ENCODE measurements at places on chromosomes 5 and 9.

DNA sequence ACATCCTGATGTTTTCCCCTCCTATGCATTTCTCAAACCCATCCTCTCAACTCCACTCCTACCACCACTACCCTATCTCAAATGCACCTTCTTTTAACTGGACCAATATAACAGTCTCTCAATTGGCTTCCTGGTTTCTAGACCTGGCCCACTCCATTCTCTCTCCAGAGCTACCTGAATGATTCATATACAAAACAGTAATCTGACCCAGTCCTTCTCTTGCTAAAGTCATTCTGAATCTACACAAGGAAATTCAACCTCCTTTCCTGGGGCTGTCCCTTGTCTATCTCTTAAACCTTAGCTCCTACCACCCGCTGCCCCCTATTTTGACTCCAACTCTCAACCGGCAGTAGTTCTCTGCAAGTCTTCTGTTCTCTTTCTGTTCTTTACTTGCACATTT lies 97.2 kb downstream of the PCSK1 start:
- DNase-seq, result no peak

- DNase-seq, result no peak
Observed at GRCh38 chr9:79766091-79766490, 194.3 kb downstream of the TLE4 start.

- no peak for DNase-seq
Observed at GRCh38 chr5:51806677-51807076, 423.4 kb downstream of the ISL1 start.

- DNase-seq, result no peak
Observed at GRCh38 chr9:7405924-7406604, 393.5 kb downstream of the DMAC1 start.

GRCh38 chr9:19728101-19728500 lies 60.7 kb downstream of the SLC24A2 start:
- DNase-seq, result no peak

DNA sequence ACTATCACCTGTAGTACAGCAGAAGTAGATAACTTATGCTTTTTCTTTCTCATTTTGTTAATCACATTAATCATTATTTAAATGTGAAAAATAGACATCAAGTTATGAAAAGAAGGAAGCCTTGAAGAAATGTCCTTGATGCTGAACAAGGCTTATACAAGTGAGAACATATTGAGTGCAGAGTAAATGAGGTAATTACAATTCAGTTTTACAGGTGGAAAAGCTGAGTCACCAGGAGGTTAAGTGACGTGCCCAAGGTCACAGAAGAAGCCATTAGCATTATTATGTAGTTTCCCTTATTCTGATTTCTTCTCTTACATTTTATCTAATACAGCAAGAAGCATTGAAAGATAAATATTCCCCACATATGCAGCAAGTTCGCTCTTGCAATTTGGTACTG lies 998.5 kb upstream of the CDH6 start:
- DNase-seq, result no peak

- DNase-seq, result peak; percentile 84
Observed at GRCh38 chr5:68433923-68434879, 218.6 kb downstream of the PIK3R1 start.

GRCh38 chr5:129445379-129445778 lies 14.7 kb upstream of the ADAMTS19 start:
- no peak for DNase-seq

DNA sequence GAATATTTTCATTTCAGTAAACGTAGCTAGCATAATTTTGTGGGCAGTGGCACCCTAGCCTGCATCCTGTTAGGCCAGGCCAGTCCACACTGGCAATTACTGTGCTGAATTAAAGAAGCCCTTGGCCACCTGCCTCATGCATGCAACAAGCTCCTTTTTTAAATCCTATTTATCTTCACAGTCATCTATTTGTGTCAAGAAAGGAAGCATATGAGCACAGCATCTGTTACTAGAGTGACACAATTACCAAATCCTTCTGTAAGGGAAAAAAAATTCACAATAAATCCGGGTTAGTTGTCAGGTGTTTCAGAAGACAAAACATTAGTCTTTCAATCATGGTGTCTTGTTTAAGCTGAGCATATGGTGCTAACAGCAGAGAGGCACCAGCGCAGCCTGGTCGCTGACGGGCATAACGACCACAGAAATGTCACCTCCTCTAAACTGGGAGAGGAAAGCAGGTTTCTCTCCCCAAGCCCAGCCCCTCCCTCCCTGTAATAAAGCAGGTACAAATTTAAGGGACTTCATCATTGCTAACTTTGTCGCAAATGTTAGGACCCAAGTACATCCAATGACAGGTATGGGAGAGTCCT lies 520.6 kb downstream of the CTNND2 start:
- no peak for DNase-seq

- no peak for DNase-seq
Observed at GRCh38 chr9:28207657-28208056, 634.4 kb upstream of the C9orf72 start.

- no peak for DNase-seq
Observed at GRCh38 chr5:1659100-1659981, 135.6 kb upstream of the LPCAT1 start.

GRCh38 chr5:40678026-40678425 lies 1.7 kb upstream of the PTGER4 start:
- DNase-seq, result no peak

DNA sequence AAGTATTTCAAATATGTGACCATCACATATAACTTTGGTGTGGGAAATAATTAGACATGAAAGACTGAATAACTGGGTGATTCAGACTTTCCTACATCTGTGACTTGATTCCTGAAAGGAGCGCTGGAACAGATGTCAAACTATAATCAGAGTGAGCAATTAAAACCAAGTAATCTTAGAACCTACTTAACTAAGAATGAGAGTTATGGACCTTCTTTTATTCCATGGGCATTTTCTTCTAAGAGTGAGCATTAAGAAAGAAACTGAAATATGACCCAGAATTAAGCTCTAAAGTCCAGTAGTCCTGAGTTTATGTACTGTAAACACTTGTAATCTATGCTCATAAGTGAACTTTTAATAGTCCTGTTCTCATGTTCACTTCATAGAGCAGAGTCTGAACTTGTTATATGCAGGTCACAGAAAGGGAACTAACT lies 68.4 kb downstream of the PAM start:
- DNase-seq, result no peak

- no peak for DNase-seq
Observed at GRCh38 chr9:34568774-34569173, 20.8 kb downstream of the CNTFR start.

GRCh38 chr5:139474890-139475791 lies 4.3 kb downstream of the SMIM33 start:
- DNase-seq, result no peak

- DNase-seq, result no peak
Observed at GRCh38 chr5:125272357-125272756, 525.9 kb upstream of the ZNF608 start.

DNA sequence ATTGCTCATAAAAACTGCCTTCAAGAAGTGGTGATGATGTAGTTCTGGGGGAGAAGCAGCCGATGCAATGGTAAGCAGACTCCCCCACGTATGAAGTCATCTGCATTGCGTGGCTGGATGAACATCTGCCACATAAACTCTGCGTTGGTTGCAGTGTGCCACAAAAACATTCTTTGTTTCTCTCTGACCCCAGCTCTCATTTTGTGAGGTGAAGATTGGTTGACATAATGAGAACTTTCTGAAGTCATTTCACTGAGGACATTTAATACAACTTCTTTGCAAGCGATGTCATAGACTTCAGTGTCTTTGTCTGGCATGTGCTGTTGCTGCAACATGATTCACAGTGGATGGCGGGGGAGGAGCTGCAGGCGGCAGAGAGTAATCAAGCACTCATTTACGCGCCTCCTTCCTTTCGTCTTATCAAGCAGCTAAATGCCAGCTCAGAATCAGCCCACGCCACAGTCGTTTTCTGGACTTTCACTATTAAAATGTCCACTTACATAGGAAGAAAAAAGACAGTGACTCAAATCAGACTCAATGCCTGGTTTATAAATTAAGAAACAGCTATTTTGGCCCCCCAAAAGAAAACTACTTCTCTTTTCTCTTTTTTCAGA lies 91.5 kb upstream of the NFIL3 start:
- DNase-seq, result no peak

GRCh38 chr9:16314476-16314875 lies 556.0 kb downstream of the BNC2 start:
- DNase-seq, result no peak

GRCh38 chr5:170252720-170253350 lies 20.1 kb downstream of the C5orf58 start:
- no peak for DNase-seq

DNA sequence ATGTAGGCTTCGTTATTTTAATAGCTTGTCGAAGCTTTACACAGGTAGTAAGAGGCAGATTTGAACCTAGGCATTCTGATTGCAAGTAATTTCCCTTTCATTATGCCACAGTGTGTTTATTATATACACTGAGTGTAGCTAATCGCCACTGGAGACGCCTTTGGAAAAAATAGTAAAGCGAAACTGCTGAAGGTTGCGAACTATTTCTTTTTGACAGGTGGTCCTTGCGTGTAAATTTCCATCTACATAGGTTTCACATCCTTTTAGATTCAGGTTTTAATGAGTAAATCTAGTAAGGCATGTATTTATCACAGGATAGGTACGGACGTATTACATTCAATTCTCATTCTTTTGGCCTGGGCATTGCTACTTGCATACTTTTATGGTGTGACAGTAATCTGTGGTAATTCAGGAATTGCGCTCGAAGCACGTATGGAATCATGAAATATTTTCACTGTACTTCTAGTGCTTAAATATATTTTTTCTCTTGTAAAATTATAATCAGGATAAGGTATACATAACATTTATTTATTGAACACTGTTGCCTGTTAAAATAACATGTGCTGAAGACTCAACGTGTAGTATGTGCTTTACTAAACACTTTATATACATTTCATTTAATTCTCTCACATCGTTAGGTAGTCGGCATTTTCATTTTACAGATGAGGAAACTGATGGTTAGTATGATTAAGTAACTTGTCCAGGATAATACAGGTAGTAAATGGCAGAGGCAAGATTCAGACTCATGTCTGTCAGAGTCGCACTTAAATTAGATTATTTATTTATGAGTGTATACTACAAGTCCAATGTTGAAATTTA lies 1.8 kb downstream of the MARCHF6 start:
- no peak for DNase-seq

GRCh38 chr5:91898898-91899297 lies 515.8 kb upstream of the ARRDC3 start:
- no peak for DNase-seq

- no peak for DNase-seq
Observed at GRCh38 chr5:93022796-93023447, 558.1 kb downstream of the NR2F1-AS1 start.

GRCh38 chr9:35598866-35599590 lies 6.0 kb upstream of the TESK1 start:
- no peak for DNase-seq

Data from activated gamma-delta T cell treated with Interleukin-2 at 50 U/mL for 16 hours (primary cell).